Naive B cell (primary cell): ENCODE measurements at places on chromosomes 5 and 9.
A peak's percentile ranks its signal among the peaks of the same experiment; 100 is the strongest.

DNA sequence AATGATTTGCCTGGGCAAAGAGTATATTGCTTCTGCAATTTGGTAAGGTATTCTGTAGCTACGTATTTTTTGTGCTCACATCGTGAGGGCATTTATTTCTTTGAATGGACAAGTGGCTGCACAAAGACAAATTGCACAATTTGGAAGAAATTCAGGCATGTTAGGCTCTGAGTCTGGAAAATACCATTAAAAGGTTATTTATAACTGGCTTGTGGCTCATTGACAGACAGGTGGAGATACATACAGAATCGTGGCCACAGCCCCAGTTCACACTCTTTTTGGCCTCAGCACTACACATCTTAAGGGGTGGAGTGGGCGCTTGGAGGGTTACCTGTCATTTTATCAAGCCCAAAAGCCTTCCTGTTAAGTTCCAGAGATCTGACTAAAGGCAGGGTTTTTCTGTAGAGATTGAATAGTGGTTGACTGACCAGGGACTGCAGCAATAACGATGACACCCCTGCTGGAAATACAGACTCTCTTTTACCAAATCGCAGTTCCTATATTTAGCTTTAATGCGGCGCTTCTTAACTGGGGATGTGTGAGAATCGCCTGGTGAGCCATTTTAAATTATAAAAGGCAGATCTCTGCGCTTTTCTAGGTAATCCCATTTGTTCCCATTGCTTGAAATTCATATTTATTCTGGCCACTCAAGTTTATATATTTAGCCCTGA lies 14.7 kb downstream of the MAN2A1 start:
- no peaks in the 10 kb centered on the region for H3K27me3 ChIP-seq
- no peak overlapping the region for H3K27ac ChIP-seq
- no peaks in the 10 kb centered on the region for H3K36me3 ChIP-seq
- no peak for DNase-seq

DNA sequence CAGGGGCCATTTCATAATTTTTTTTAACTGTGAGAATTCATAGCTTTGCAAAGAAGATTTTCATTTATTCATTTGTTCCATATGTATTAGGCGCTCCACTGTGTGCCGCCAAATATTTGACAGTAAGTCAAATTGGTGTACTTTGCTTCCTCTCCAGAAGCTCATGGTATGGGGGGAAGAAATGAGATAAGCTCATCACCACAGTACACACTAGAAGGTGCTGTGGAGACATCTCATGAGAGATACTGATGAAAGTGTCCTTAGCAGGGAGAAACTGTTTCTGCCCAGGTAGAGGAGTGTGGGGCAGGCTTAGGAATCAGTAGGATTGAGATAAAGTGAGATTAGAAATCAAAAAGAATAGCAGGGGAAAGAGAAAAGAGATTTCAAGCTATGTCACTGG lies 136.2 kb downstream of the CDH6 start:
- H3K27ac ChIP-seq: no peak overlapping the region
- H3K36me3 ChIP-seq: no peaks in the 10 kb centered on the region
- no peak for DNase-seq

DNA sequence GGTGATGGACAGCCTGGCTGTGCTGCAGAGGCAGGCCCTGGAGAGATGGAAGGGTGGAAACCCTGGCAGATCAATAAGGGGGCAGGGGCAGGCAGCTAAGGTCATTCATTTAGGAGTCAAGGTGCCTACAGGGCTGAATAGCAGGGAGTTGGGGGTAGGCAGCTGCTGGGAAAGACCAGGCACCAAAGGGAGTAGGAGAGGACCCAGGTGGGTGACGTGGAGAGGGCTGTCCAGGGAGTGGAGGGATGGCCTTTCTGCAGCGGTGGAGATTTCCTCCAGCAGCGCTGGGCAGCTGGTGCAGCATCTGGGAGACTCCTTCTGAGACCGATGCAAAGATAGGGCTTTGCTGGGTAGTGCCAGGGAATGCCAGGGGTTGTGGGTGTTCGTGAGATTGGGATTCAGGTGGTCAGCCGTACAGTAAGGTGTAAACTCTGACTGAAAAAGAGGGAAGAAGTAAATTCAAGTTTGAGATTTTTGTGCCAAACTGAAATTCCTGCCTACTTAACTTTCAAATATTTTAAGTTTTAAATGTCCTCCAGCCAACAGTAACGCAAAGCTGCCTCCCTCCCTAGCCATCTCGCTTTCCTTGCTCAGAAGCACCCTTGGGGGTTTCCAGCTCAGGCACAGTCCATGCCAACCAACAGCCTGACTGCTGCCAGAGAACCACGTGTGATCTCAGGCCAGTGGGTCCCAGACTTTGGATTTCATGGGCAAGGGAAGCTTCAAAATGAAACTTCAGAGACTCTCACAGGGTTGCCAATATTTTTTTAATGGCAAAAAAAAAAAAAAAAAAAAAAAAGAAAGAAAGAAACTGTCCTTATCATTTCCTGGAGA lies 18.6 kb upstream of the ANGPTL2 start:
- H3K27ac ChIP-seq: no peak overlapping the region
- no peak for DNase-seq
- H3K4me3 ChIP-seq: no peak overlapping the region
- peaks cover 4% of the 10 kb centered on the region for H3K36me3 ChIP-seq

DNA sequence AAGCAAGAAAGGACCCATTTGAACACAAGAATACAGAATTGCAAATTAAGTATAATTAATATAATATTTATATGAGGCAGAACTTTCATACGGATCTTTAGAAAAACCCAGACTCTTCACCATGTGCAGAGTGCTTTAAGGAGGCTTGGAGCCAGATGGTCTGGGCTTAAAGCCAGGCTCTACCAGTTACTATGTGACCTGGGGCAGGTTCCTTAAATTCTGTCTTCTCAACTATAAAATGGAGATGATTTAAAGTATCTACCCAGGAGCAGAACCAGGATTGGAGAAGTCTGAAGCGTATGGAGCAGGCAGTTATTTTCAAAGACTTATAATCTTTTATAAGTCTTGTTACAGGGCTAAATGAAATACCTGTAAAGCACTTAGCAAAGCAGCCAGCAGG lies 202.1 kb downstream of the TSSK1B start:
- DNase-seq: no peak
- H3K4me3 ChIP-seq: no peak overlapping the region
- H3K4me1 ChIP-seq: no peaks in the 10 kb centered on the region
- no peaks in the 10 kb centered on the region for H3K36me3 ChIP-seq
- H3K27me3 ChIP-seq: peaks cover 17% of the 10 kb centered on the region
- no peak overlapping the region for H3K27ac ChIP-seq

DNA sequence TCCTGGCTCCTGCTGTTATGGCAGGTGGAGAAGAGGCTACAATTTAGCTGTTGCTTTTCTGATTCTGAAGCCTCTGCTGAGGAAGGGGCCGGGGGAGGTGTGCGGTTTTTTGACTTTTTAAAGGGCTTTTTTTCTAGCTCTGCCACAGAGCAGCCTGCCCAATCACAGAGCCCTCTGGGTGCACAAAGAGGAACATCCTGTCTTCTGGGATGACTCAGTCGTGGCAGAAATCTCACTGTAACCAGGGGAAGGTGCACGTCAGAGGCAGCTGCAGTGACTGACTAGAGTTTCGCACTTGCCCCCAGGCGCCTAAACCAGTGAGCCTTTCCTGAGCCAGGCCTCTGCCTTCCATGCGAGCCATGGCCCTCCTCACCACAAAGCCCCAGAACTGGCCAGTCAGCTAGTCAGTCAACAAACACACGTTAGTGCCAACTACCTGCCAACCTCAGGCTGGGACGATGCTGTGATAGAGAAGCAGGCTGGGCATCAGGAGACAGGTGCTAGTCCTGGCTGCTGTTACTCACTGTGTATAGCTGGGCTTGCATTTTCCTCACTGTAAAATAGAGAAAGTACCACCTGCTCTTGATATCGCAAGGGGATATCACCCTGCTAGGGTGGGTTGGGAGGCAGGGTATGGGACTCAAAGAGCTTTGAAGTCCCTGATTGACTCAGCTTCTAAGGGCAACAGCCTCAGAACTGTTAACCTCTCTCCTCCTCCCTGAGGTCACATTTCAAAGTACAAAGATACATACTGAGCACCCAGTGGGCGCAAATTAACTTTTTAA lies 2.2 kb downstream of the AKNA start:
- H3K27me3 ChIP-seq: no peaks in the 10 kb centered on the region
- peaks cover 13% of the 10 kb centered on the region for H3K36me3 ChIP-seq
- H3K4me1 ChIP-seq: peaks cover 76% of the 10 kb centered on the region
- peak overlapping the region; percentile 98 for H3K4me3 ChIP-seq
